ENCODE measurements at places on chromosomes 2 and 18.
A peak's percentile ranks its signal among the peaks of the same experiment; 100 is the strongest.

DNA sequence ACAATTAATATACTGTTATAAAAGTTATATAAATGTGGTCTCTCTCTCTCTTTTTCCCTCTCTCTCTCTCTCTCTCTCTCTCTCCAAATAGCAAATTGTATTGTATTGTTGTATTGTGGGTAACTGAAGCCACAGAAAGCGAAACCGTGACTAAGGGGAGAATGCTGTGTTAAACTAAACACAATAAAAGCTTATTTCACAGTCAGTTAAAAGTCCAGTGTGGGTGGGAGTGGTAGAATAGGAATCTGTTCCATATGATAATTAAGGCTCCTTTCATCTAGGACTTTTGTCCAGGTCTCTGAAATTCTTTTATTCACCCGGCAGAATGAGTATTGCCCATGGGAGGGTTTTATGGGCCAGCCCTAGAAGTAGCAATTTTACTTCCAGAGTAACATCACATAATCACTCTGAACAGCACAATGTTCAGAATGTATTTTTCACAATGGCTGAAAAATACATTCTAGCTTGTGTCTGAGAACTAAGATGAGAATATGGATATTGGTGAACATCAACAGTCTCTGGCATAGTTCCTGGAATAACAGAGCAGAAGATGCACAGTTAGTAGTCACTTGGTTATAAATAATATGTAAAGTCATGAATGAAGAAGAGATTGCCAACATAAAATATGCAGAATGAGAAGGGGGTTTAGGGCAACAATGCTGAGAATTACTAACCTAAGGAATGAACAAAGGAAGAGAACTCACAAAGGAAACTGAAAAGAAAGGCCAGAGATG lies 399.1 kb downstream of the PLCL1 start:
- no peak for DNase-seq

- DNase-seq = no peak
Observed at GRCh38 chr2:6564326-6564725, 301.4 kb downstream of the CMPK2 start.

DNA sequence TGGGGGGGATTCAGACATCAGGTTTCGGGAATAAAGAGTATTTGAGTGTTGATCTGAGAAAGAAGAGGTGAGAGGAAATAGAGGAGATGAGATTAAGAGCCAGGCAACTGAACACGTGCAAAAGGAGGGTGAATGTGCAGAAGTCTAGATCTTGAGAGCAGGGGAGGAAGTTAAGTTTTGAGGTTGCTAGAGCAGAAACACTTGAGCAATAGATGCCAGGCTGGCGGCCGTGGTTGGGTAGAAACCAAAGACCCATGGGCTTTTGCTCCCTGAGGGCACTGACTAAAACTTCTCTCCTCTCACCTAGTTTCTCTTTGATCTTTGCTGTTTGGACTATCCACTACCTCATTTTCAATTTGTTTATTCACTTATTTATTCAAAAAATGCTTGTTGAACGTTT lies 116.0 kb downstream of the CDC42EP3 start:
- no peak for DNase-seq

- peak; percentile 11 for DNase-seq
Observed at GRCh38 chr18:79315596-79315995, 80.1 kb upstream of the NFATC1 start.

- DNase-seq = no peak
Observed at GRCh38 chr2:143251681-143252080, 122.5 kb downstream of the ARHGAP15 start.

DNA sequence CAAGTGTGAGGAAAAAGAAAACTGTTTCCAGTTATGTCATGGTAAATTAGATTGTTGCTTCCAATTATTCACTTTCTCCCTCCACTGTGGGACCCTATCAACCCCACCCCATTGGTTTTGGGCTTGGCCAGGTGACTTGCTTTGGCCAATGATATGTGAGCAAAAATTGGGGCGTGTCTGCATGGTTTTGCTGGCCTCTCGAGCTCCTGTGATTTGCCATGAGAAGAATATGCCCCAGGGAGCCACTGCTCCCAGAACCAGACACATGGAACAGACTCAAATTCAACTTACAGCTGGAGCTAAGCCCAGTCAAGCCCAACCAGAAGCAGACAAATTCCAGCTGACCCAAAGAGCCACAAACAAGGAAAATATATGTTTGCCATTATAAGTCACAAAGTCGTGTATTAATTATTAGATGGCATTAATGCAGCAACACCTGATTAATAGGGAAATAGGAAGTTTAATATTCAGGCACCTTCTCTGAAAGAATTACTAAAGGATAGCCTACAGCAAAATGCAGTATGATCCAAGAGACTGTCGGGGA lies 248.9 kb downstream of the ANAPC1 start:
- no peak for DNase-seq

DNA sequence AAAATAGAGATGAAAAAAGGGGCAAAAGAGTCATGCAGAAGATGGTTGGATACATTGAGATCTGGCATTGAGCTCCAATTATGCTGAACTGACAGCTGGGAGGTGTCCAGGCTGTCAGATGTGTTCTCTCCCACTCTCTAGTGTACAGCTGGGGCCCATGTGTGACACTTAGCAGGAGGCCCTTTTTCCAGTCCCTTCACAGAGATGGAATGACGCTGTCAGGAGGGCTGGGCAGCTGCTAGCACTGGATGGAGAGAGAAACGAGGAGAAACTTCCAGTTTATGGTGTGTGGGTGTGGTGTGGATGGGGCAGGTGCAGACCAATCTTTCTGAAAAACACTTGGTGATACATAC lies 437.7 kb upstream of the HS6ST1 start:
- no peak for DNase-seq

DNA sequence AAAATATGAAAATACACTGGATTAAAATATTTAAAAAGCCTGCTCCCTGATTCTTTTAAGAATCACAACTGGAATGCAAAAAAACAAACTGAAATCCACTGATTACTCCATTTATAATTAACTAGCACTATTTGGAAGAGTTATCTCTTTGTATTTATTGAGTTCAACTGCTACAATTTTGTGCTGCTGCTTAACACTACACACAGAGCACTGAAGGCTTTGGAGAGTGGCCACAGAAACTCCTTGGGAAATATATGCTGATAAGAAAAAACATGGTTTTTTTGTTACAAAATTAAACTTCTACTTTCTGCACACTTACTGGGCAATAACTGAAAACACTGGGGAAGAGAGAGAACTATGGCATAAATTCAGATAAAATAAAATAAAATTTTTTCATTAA lies 19.8 kb upstream of the BZW1 start:
- DNase-seq = no peak

DNA sequence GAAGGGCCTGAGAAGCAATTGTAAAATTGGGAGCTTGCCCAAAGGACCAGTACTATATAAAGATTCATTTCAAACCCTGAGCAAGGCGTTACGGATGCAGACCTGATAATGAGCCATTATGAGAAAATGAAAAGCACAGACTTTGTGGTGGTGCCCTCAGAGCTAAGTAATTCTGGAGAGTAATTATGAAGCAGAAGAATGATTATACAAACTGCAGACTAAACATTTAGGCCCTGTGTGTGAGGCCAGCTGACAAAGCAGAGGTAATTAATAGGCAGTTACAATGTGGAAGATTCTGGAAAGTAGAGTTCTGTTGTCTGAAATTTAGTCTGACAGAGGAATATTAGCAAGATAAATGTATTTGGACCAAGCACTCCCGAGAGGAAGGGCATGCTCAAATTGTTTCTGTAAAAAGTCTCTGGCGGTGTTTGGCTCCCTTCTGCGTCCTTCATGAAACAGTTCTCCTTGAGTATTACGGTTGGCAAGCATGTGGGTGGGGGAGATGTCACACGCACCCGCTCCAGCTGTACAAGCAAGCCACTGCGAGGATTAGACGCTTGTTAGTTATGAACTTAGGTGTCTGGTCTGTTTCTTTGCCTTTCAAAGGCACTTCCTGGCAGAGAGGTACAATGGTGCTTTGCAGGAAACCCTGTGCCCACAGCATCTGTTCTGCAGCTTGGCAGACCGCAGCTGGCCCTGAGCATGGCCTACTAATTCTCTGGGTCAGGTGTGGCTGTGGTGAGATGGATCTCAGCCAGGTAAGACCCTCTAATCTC lies 45.5 kb downstream of the CDC42EP3 start:
- DNase-seq = no peak

- no peak for DNase-seq
Observed at GRCh38 chr2:80546766-80547165, 242.2 kb upstream of the LRRTM1 start.

GRCh38 chr2:26850505-26850904 lies 2.6 kb downstream of the DPYSL5 start:
- DNase-seq = no peak

DNA sequence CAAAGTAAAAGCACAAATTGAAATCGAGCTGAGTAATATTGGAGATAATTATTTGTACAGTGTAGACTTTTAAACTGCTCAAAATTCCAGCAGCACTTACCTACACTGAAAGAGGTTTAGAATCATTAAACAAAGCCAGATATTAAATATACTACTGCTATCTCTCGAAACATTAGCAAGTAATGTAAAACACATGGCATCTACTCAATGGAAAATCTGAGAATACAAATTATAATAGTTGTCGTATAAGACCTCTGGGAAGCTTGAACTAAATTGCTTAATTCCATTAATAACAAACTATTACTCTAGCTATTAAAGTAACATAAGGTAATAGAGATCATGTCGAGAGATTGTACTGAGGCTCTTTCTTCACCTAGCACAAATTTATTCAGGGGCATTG lies 108.9 kb downstream of the KLHL29 start:
- DNase-seq = no peak

- no peak for DNase-seq
Observed at GRCh38 chr2:210268281-210268680, 43.0 kb upstream of the ACADL start.

GRCh38 chr2:111030260-111030891 lies 90.3 kb upstream of the BCL2L11 start:
- no peak for DNase-seq

DNA sequence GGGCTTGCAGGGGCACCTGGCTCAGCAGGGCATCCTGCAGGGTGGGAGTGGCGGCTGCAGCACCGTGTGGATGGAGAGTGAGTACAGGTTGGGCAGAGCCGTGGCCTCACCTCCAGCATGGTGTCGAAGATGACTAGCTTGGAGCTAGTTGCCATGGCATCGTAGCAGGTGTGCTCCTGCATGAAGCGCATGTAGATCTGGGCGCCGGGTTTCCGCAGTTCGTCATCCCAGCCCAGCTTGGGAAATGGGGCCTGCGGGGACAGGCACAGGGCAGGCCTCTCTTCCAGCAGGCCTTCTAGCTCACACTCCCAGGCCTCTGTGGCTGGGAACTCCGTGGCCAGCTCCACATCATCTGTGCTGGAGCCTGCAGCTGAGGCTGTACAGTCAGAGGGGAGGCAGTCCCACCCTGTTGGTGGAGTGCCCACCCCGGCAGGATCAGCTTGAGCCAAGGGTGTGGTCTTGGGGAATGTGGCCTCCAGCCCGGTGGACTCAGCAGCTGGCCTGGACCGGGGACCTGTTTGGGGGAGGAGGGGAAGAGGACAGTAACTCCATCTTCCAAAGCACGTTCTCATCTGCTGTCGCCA lies 1.6 kb downstream of the PRKAG3 start:
- no peak for DNase-seq

DNA sequence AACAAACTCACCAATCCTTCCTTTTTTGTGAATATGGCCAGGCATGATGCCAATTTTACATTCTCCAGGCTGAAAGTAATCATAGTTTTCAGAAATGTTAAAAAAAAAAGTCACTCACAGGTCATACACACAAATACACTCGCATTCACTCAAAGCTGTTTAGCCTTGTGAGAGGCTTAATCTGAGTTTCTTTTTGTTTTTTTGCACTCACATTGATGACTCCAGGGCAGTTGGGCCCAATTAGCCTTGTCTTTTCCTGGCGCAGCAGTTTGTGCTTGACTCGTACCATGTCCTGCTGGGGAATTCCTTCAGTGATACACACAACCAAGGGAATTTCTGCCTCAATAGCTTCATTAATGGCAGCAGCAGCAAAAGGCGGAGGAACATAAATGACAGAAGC lies 18.0 kb downstream of the SUCLG1 start:
- DNase-seq = no peak

GRCh38 chr18:57657542-57657941 lies 35.9 kb upstream of the NARS1 start:
- DNase-seq = no peak

GRCh38 chr18:61832858-61833257 lies 59.9 kb downstream of the RNF152 start:
- DNase-seq = no peak

DNA sequence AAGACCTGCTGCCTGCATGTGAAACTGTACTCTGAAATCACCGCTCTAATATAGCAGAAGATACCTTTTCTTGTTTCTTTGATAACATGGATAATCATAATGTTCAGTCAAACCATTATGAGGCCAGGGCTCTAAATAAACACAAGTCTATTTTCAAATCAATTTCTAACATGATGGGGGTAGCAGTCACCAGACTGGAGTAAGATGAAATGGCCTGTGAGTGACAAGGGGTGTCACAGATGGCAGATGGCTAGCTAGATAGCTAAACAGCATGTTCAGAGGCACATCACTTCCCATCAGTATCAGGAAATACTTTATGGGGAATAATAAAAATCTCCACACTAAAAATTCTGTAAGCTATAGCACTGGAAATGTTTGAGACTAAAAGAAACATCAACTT lies 14.0 kb downstream of the MBD2 start:
- DNase-seq = no peak

GRCh38 chr2:73703675-73704074 lies 33.5 kb downstream of the TPRKB start:
- DNase-seq = no peak

- DNase-seq = no peak
Observed at GRCh38 chr18:50981381-50981780, 13.5 kb downstream of the ELAC1 start.

DNA sequence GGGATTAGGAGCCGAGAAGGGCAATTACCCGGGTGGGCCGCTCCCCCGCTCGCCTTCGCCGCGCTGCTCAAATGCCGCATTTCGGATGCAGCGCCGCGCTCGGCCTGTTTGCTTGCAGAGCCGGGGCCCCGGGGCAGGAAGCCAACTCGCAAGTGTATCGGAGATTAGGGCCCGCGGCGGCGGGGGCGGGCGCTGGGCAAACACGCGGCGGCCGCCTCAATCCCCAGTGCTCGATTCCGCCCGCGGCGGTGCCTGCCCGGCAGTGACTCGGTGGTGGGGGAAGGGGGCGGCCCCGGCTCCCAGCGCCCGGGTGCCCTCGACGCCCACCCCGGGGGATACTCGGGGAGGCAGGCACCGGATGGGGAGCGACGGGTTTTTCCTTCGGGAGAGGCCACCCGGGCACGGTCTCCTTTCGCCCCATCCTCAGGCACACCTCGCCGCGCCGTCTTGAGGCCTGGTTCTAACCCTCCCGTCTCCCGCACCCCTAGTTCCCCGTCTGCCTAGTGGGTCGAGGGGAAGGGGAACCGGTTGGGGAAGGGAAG lies 26.6 kb upstream of the NOTO start:
- no peak for DNase-seq

Data from NCI-H187 (cell line).